ENCODE measurements at places on chromosomes 6 and 20. TPM values are rescaled to one million over a fixed set of nuclear protein-coding genes. Genes with fewer than 3 reads are reported as not detected.

GRCh38 chr6:17871189-17871519 is 116.3 kb downstream of the KIF13A start:
- no peak for DNase-seq

The VPS52 gene
- 30.4 TPM for total RNA-seq

GRCh38 chr6:143038833-143039232 is 21.9 kb upstream of the AIG1 start:
- DNase-seq, result no peak

The RAMACL gene
- total RNA-seq, result 1.3 TPM

- DNase-seq, result no peak
These were observed 90.4 kb downstream of the TNFAIP3 start for GRCh38 chr6:137957471-137957870.

DNA sequence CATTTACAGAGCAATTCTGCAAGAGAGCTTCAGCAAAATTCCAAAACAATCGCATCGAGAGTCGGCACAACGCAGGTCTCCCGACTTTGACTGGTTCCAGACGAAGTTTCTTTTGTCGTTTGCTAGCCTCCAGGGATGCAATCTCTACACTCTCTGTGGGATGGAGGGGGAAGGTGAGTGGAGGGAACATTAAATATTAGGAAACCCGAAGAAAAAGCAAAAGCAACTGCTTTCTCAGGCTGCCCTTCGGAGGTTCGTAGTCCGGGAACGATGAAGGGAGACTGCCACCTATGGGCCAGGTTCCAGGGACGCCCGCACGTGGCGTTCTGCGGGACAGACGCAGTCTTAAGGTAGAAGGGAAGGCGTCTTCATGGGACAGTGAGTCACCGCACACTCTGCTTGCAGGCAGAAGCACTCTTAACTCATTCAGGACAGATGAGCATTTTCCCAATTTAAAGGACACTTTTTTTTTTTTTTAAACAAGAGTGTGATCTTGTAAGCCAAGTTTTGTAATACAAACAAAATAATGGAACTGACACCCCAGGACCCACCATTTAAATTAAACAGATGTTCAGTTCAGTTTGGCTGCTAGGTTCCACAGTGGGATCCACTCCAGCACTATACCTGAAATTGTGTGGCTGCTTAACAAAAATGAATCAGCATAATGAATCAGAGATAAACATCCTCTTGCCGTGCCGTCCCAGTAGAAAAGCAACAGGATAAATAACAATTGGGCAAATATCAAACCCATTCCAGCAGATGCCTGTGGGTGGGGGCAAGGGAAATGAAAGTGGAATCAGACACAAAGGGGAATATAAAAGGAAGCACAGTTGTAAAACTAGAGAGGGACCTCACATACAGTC is 65.8 kb upstream of the ARMC2 start:
- peak; percentile 90 for DNase-seq

The TFAP2D gene
- total RNA-seq, result not detected

The PSMB1 gene
- 145 TPM for total RNA-seq

All from Right ventricle myocardium superior (tissue), 1 donor.